DMS 273 treated with DMSO at 0.1 percent for 48 hours (cell line): ENCODE measurements at places on chromosomes 5 and 9.

- no peak for DNase-seq
Observed at GRCh38 chr5:118620233-118620632, 368.1 kb downstream of the DTWD2 start.

DNA sequence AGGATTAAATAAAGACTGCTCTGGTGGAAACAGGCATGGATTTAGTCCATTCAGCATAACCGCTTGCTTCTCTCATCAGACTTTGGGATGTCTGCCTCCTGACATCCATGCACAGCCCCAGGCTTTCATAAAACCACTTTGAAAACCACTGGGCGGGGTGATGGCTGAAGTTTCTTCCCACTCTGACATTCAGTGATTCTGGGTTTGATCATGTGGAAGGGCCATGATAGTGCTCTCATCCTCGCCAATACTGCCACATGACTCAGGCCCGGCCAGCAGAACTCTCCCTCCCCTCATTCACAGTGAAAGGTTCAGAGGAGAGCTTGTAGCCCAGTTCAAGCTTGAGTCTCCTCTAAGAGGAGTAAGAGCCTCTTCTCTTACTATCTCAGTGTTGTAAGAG, 29.6 kb upstream of the GLRA1 start:
- DNase-seq, result no peak

DNA sequence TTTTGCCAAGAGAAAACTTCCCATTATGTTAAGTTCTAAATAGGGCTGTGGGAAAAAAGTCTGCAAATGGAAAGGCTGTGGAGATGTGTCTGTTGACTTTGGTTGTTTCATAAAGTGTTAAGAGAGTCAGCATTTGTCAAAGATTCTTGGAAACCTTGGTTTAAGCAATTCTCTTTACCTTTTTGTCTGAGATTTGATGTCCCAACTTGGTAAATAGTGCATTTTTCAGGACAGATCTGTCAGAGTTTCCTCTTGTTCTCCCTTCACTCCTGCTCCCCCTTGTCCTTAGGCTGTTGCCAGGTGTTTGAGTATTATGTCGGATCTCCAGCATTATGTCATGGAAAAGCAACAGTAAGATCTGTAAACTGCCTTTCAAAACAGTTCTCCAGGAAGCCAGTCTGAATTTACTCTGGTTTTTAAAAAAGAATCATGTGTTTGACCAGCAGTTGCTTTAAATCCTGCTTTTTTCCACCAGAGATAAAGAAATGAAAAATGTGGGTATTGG, 79.1 kb upstream of the ADAMTSL1 start:
- DNase-seq, result no peak

DNA sequence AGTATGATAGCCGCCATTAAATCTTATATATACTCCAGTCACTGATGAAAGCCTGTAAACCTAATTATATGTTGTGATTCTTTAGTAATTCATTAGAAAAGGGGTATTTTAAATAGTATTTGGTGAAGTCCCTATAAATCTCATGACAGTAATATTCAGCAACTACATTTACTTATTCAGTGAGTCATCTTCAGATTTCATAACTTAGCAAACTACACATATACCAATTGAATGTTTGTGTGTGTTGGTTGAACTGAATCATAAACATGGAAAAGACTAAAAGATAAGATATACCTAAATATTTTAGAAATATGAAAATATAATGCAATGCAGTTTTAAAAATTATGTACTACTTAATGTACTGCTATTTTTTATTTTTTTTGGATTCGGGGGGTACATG, 1050.4 kb downstream of the MAT2B start:
- no peak for DNase-seq

GRCh38 chr5:141787376-141787775, 90.8 kb downstream of the PCDH1 start:
- no peak for DNase-seq

GRCh38 chr9:91415290-91415689, 8.3 kb downstream of the NFIL3 start:
- no peak for DNase-seq

DNA sequence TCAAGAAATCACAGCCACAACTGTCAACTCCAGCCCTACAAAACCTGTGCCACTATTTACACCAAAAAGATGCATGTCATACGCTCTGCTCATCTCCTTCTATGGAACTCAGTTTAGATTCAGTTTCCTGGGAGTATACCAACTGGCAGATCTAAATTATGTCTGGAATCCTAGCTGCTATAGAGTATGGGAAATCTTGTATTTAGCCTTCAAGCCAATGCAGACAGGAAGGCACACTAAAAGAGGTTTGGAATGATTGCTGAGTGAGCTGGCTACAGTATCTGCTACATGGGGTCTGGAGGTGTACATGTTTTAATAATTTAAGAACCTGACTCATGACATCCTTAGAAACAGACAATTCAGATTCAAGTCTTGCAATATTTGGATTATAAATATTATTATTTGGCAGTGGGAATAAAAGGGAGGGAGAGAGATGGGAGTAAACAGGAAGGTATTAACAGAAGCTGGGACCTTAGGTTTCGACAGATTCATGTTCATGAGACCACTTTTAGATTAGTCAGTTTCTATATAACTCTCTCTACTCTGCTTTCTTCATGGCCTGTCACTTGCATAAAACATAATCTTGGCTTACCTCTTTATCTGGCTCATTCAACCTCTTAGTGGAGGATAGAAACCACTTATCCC, 178.8 kb upstream of the HAPLN1 start:
- DNase-seq, result no peak

DNA sequence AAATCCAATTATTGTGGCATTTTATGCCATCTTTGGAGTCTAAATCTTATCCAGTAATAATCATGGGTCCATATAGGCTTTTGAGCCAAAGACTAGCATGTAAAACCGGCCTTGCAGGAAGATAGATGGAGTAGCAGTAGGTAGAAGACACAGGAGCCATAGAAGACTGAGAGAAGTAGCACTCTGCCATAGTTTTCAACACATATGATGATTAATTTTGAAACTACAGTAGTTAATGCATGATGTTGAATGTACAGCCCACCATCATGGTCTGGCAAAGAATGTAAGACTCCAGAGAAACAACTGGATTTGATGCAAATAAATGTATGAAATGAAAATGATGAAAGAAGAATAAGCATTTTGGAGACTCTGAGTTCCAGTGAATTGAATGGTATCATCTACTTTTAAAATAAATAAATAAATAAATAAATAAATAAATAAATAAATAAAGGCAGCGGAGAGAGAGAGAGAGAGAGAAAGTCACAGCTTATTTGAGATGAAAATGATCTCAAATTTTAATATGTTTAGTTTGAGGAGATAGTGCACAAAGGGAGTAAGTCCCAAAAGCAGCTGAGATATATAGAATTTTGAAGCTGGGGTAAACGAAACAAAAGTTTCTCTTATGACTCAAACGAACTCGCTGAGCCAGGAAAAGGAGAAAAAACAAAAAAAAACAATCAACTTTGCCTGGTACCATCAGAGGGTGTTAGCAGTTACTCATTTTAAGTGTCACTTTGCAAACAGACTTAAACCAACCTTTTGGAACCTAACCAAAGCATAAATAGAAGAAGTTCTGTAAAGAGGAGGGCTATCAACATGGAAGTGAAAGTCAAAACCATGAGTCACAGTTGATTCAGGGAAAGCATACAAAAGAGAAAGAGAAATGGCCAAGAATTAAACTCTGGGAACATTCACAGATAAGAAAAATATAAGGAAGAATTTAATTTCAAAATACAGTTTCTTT, 388.7 kb downstream of the CETN3 start:
- DNase-seq, result no peak

GRCh38 chr5:94362857-94363256, 255.5 kb downstream of the KIAA0825 start:
- DNase-seq, result no peak

GRCh38 chr9:14136646-14137370, 177.1 kb downstream of the NFIB start:
- no peak for DNase-seq

GRCh38 chr5:143696921-143697320, 115.0 kb upstream of the HMHB1 start:
- DNase-seq, result no peak

GRCh38 chr5:22662391-22662790, 190.8 kb downstream of the CDH12 start:
- no peak for DNase-seq

GRCh38 chr9:108727580-108728111, 128.1 kb downstream of the ACTL7B start:
- no peak for DNase-seq

GRCh38 chr5:154972476-154973080, 31.7 kb downstream of the MRPL22 start:
- peak; percentile 13 for DNase-seq

DNA sequence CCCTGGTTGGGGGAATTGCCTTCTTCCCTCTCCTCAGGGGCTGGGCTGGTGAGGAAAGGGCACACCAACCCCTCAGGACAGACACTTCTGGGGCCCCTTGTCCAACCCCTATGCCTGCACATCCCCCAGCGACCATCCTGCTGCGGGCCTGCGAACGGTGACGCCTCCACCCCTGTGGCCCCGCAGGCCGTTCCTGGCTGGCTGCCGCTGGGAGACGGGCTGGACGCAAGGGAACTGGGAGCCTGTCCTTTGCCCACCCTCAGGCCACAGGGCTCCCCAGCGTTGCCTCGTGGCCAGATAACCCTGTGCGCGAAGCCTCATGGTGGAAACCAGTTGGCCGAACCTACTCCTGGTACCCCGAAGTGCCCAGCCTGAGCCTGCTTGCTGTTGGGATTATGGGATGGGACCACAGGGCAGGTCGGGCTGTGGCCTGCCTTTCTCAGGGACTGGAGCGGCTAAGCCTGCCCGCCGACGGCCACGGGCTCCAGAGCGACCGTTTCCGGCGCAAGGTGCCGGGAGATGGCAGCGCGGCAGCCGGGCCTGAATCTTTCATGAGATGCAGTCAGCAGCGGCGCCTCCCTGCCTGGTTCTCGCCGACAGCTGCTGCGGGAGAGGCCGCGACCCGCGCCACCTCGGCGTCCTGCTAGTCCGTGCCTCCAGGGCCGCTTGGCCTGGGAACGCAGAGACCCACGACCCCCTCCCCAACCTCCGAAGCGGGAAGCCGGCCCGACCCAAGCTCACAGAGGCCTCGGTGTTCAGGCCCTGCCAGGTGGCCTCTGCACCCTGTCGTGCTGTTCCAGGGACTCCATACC, 6.5 kb upstream of the PITX1 start:
- no peak for DNase-seq

- DNase-seq, result no peak
Observed at GRCh38 chr9:34558919-34559623, 30.5 kb downstream of the CNTFR start.

GRCh38 chr5:177967221-177967887, 28.7 kb downstream of the PROP1 start:
- no peak for DNase-seq

- no peak for DNase-seq
Observed at GRCh38 chr5:54616031-54616430, 98.5 kb downstream of the SNX18 start.

DNA sequence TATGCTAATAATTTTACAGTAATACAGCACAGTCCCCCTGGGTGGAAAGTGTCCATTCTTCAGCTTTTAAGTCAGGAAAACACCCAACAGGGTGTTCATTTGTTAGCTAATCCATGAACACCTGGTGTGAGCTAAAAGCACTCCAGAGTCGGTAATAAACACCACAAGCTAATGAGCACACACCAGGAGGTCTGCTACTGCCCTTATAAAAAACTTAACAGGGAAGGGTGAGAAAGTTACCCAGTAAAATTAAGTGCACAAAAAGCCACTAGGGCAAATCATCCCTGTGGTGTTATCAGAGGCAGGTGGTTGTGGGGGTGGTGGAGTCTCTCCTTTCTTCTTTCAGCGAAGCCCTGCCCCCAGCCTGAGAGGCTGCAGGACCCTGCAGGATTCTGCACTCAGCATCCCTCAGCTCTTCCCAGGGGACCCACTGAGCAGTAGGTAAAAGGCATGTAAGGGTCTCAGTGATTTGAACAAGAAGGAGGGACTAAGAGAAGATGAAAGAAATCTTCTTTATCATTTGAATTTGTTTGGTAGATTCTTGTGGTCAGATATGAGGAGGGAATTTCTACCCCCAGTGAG, 14.4 kb downstream of the GDNF start:
- peak; percentile 42 for DNase-seq

DNA sequence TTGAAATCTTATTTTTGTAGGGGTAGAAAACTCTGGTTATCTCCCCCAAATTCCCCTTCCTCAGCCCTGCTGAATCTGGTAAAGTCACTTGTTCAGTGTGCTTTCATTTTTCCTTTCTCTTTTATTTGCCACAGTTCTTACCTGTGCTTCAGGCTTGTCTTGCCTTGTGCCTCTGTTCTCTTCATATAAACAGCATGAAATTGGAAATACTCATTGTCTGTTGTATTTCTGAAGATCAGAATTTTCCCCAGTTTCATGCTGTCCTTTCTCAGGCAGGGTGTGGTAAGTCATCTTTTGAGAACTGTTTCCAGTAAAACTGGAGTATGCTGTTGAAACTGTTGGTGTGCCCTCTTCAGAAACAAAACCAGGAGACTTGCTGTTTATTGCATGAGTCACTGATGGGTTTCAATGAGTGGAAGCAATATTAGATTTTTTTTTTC, 7.0 kb downstream of the PAM start:
- no peak for DNase-seq

GRCh38 chr5:171483551-171484135, 64.2 kb downstream of the FGF18 start:
- DNase-seq, result no peak

DNA sequence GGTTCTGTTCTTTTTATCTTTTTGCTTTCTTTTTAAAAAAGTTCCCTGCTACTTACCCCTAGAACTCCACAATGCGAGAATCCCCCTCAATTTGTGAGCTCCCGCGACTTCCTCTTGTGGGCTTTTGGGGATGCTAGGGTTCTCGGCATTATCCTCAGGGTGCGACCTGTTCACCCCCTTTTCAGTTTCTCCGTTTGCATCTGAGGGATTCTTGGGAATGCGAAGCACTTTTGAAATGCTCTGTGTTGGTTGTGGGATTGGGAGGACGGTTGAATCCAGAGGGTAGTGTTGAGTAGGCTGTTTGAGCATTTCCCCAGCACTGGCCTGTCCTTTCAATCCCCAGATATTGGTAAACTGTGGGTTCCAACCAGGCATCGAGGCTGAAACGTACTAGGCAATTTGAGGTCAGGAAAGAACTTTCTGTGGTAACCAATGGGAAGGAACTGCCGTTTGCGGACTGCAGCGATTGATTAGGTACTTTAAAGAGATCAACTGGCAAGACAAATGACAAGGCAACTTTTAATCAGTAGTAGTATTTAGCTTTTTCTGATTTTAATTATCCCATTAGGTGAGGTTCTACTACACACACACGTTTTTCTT, 415 bp downstream of the XRCC4 start:
- DNase-seq, result no peak

DNA sequence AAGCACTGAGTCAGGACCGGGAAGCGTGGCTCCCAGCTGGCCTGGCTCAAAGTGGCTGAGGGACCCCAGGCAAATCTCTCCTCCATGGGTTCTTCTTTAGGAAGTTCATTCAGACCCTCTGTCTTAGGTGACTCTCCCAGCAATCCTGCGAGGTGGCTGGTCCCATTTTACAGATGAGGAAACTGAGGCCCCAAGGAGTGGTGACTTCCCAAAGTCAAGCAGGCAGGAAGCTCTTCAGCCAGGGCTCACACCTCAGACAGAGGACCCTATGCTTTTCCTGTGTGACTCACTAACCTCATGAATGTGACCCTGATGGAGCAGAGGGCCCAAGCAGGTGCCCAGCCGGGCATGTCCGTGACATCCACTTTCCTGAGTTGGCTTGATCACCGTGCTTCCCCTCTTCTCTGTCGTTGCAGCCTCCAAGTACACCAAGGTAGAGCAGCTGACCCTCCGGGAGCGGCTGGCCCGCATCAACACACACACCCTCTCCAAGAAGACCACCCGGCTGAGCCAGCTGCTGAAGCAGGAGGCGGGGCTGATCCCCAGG, 36.5 kb downstream of the ARHGEF37 start:
- no peak for DNase-seq

GRCh38 chr5:67209141-67209771, 12.7 kb upstream of the CD180 start:
- DNase-seq, result peak; percentile 80
